ENCODE measurements at places on chromosomes 6 and 20. TPM values are rescaled to one million over a fixed set of nuclear protein-coding genes. Genes with fewer than 3 reads are reported as not detected.

DNA sequence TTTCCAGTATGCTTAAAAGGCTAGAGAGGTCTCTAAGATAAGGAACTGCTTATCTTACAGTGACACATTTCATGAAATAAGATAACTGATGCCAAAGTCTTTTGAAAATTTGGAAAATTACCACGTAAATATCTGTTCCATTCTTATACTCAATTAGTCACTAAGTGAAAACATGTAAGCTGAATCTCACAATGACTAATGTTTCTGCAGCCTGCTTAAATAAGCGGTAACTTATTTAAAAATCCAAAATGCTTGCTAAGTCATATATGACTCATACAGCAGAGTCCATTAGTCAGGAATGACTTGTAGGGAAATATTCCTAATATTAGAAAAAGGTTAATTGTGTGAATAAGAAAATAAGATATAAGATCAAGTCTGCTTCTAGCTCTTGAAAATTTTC is 27.8 kb upstream of the LGSN start:
- no peak for DNase-seq
- peaks cover 2% of the 10 kb centered on the region for H3K4me1 ChIP-seq
- no peak overlapping the region for H3K4me3 ChIP-seq
- H3K27ac ChIP-seq, result no peak overlapping the region
- peaks cover 11% of the 10 kb centered on the region for H3K27me3 ChIP-seq

GRCh38 chr6:8080362-8081151 is 16.4 kb upstream of the BLOC1S5 start:
- H3K4me1 ChIP-seq, result peaks cover 39% of the 10 kb centered on the region
- H3K27me3 ChIP-seq, result no peaks in the 10 kb centered on the region
- H3K36me3 ChIP-seq, result peaks cover 42% of the 10 kb centered on the region
- no peak for DNase-seq
- no peak overlapping the region for H3K27ac ChIP-seq
- H3K4me3 ChIP-seq, result no peak overlapping the region

Gene SIRPA
- total RNA-seq, result 0.05 TPM

DNA sequence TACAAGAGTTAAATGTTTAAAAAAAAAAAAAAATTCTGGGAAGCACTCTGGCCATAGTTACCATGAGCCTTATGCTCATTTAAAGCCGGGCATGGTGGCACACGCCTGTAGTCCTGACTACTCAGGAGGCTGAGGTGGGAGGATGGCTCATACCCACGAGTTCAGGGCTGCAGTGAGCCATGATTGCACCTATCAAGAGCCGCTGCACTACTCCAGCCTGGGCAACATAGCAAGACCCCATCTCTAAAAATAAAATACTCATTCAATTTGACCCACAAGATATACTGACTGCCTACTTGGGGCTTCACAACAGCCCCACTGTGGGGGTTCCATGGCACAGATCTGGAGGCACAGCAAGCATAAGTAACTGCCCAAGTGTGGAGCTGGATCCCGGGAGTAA is 112.0 kb upstream of the NFATC2 start:
- H3K27ac ChIP-seq, result no peak overlapping the region
- H3K36me3 ChIP-seq, result no peaks in the 10 kb centered on the region
- H3K27me3 ChIP-seq, result no peaks in the 10 kb centered on the region
- no peak for DNase-seq
- no peak overlapping the region for H3K4me3 ChIP-seq

DNA sequence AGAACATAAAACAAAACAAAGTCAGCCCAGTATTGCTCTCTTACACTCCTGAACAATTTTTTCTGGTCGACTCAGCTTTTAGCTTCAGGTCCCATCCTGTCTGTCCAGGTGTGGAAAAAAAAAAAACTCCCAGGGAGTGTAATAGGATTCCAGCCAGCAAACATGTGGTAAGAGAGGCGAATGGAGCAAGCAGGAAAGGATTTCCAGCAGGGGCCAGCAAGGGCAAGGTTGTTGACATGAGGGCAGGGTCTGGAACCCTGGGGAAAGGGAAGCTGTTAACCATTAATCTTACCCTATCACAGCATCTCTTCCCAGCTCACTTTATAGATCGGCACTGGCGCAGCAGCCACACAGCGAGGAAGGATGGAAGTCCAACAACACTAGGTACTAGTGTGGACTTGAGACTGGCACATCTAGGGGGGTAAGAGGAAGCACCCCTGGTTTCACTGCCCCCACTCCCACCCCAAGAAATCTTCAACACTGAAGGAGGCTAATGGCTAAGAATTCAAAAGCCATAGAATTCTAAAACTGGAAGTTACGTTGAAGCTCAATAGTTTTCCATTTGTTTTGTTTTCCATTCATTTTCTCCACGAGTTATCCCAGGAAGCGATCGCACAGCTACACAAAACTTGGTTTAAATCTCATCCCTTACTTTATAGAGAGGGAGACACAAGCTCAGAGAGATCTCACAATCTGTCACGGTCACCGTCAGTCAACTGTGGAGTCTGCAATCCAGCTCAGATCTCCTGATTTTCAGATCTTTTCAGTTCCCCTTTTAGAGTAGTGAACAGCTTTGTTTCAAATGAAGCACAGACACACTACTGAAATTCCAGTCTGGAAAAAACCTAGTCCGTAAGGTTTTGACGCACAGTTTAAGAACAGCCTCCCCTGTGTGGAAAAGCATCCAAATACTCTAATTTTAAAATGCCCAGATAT is 53.3 kb downstream of the SLC22A23 start:
- H3K27ac ChIP-seq, result no peak overlapping the region
- H3K4me3 ChIP-seq, result no peak overlapping the region

- H3K4me1 ChIP-seq, result no peaks in the 10 kb centered on the region
- H3K4me3 ChIP-seq, result no peak overlapping the region
- H3K27me3 ChIP-seq, result peaks cover 8% of the 10 kb centered on the region
- DNase-seq, result no peak
- H3K36me3 ChIP-seq, result no peaks in the 10 kb centered on the region
These were observed 643.8 kb downstream of the DHX35 start for GRCh38 chr20:39605908-39606307.

Gene LAMA2
- total RNA-seq, result 0.80 TPM
